ENCODE measurements at places on chromosomes 3 and 15. TPM values are rescaled to one million over a fixed set of nuclear protein-coding genes. Genes with fewer than 3 reads are reported as not detected.

Gene CDAN1
- 11.5 TPM for total RNA-seq

Gene ANKRD63
- not detected for total RNA-seq

Gene TLR9
- total RNA-seq: under 0.01 TPM

Gene KCNMB3
- total RNA-seq: 0.26 TPM

Gene SCN11A
- 0.12 TPM for total RNA-seq

Gene FBXO40
- total RNA-seq: not detected

Gene EPB42
- total RNA-seq: not detected

Gene TF
- 1.4 TPM for total RNA-seq

Gene CHRNB4
- total RNA-seq: not detected

Gene NPAP1
- not detected for total RNA-seq

Gene COL7A1
- total RNA-seq: 11.7 TPM

Gene STX19
- 2.8 TPM for total RNA-seq

Gene IL17RD
- total RNA-seq: 5.4 TPM

Gene GASK1A
- total RNA-seq: 0.47 TPM

Gene GPR27
- total RNA-seq: not detected

Gene MUC4
- total RNA-seq: not detected

Gene CCDC39
- 0.23 TPM for total RNA-seq

Gene LOXL1
- total RNA-seq: 313 TPM

Gene IGDCC3
- not detected for total RNA-seq

Gene LDHAL6B
- not detected for total RNA-seq

Gene CD200R1
- not detected for total RNA-seq

Gene GNAT1
- total RNA-seq: not detected

Gene COL6A5
- total RNA-seq: not detected

Gene RHOV
- total RNA-seq: not detected

Gene CLRN1
- total RNA-seq: not detected

Gene PDE12
- 11.2 TPM for total RNA-seq

Gene KIF7
- 13.8 TPM for total RNA-seq

Gene ZNF662
- 1.4 TPM for total RNA-seq

Gene ANKUB1
- not detected for total RNA-seq

Gene CPEB1
- 4.2 TPM for total RNA-seq

Gene SCG5
- 9.9 TPM for total RNA-seq

Gene RBP2
- total RNA-seq: not detected

Gene RCN2
- 65.3 TPM for total RNA-seq

Gene SLC9C1
- total RNA-seq: not detected

Gene LIPC
- total RNA-seq: 0.43 TPM

Gene TCAIM
- total RNA-seq: 16.2 TPM
